Activated T-cell treated with anti-CD3 and anti-CD28 coated beads, Interleukin-2, amount 50 U/mL, for 1 hour (primary cell): ENCODE measurements at places on chromosomes 4 and X.

GRCh38 chr4:6250984-6251295 is 18.7 kb upstream of the WFS1 start:
- DNase-seq = no peak

GRCh38 chr4:5885733-5886132 is 7.2 kb downstream of the CRMP1 start:
- no peak for DNase-seq

DNA sequence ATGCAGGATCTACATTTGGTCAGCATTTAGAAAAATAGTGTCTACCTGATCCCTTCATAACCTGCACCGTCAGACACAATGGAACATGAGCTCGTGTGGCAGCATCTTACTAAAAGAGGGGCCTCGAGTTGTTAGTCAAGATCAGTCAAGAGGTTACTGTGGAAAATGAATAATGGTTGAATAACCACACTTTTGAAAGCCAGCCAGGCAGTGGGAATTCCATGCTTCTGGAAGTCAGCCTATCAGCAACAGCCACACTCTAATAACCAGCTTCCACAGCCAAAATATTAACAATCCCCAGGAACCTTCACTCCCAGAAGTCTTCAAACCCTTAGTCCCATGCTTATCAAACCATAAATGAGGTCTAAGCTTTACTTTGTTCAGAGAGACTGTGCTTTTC is 234.3 kb downstream of the HS3ST1 start:
- DNase-seq = no peak

- DNase-seq = no peak
Observed at GRCh38 chr4:127049526-127049925, 583.2 kb upstream of the INTU start.

DNA sequence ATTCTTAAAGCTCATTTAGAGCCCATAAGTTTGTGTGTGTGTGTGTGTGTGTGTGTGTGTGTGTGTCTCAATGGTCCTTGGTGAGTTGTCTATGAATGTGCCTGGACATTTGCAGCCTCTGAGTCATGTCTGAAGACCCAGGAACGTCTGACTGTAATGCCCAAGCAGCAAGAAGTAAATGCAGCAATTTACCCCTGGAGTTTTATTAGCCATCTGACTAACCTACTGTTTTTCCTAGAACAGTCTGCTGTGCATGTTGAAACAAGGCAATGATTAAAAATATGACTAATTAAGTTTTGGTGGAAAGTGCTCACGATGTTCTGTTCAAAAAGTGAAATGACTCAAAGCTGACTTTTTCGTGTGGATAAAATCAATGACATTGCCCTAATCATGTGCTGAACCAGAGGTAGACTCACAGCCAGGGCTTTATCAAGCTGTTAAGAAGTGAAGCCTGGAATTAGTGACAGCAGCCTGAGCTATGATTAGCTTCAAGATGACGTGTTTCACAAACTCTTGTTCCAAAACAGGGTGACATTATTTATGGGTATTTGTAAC is 201.6 kb downstream of the CPE start:
- no peak for DNase-seq
